ENCODE measurements at places on chromosomes 7 and 10.

- no peak for DNase-seq
Observed at GRCh38 chr10:121559326-121560026, 38.8 kb downstream of the FGFR2 start.

DNA sequence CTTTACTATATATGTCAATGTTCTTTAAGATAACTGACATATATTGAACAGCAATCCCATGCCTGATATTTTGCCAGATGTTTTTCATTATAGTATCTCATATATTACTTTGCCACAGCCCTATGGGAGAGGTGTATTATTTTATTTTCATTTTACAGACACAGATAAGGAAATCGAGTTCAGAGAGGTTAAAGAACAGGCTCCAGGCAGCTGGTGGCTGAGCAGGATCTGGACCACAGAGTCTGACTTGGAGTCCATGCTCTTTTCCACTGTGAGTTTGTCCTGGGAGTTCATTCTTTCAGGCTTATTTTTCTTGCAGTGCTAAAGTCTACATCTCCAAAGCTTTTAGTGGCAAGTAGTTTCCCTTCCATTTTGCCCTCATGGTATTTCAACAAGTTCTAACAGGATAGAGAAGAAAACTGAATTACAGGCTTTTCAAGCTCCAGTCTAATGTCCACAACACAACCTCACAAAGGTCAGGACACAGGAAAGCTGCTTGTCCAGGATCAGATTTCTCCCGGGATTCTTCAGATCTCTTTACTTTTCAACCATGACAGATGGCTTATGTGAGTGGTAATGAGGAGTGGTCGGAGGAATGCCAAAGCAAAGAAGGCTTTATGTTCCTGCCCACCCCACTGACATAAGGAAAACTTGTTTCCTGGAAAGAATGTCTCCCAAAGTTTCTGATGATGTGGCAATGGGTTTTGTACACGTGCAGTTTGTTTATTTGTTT lies 13.1 kb upstream of the SLC35B4 start:
- no peak for DNase-seq

- no peak for DNase-seq
Observed at GRCh38 chr7:103127006-103127405, 21.9 kb downstream of the NAPEPLD start.

- no peak for DNase-seq
Observed at GRCh38 chr10:74842301-74842954, 16.0 kb downstream of the KAT6B start.

GRCh38 chr10:125149036-125149679 lies 11.2 kb downstream of the CTBP2 start:
- DNase-seq, result no peak

GRCh38 chr7:77428777-77429231 lies 12.7 kb upstream of the GSAP start:
- no peak for DNase-seq

DNA sequence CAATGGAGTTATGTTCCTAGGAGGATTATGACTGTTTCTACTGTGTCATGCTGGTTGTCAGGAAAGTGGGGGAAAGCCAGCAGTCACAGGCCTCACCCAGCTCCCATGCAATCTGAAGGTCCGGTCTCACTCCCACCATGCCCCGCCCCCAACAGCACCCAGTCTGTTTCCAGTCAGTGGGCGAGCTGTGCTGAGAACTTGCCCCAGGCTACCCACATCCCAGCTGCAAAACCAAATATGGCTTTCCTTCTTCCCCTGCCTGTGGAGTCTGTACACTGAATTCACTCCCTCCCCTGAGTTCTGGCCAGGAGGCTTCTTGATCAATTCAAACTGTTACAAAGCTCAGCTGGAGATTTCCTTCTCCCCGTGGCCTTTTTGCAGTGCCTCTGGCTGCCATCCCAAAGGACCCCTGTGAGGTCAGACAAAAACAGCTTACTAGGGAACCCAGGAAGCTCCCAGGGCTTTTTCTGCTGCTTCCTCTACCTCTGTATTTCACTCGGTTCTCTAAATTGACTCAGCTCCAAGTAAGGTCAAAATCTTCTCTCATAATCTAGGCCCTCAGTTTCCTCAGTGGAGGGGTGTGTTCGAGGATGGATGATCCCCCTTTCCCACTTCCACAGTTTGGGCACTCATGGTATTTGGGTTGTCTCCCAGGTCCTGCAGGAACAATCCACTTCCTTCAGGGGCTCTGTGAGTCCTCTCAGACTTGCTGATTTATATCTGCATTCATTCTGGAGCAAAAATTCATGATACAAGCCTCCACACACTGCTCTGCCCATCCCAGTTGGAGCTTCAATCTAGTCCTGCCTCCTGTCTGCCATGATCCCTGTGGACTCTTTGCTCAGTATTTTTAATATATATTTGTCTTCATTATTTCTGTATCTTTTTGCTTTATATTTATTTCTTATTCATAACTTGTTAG lies 205.5 kb downstream of the SEMA3D start:
- no peak for DNase-seq

- no peak for DNase-seq
Observed at GRCh38 chr10:100033766-100034418, 24.1 kb upstream of the DNMBP start.

DNA sequence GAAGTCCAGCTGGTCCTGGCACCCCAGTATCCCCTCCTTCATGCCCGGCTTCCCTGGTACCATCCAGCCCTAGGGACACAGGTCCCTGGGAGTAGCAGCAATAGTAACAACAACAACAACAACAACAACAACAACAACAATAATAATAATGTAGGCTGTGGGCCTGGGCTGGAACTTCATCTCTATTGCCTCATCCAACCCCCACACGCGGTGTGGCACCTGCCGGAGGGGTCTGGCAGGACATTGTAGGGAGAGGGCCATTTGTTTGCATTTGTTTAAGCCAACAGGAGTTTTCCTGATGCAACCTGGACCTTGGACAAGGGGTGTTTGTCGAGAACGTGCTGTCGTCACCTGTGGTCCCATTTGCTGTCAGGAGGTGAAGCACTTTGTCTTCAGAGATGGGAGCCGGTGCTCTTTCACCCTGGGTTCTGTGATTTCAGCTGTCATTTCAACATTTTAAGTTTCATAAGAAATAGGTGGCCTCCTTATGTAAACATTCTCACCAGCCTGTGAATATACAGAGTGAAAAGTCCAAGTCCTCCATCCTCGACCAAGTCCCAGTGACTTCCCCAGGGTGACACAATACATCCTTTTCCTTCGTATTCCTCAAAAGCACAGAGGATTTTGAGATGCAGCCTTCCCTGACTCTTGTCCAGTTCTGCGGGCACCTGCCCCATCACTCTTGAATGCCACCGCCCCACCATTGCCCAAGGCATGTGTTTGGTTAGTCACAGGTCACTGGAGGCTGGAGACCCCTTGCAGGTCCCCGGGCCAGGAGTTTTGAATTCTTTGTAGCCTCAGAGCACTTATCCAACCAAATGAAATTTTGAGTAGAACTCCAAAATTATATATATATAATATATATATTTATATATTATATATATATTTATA lies 9.2 kb downstream of the LHPP start:
- no peak for DNase-seq

DNA sequence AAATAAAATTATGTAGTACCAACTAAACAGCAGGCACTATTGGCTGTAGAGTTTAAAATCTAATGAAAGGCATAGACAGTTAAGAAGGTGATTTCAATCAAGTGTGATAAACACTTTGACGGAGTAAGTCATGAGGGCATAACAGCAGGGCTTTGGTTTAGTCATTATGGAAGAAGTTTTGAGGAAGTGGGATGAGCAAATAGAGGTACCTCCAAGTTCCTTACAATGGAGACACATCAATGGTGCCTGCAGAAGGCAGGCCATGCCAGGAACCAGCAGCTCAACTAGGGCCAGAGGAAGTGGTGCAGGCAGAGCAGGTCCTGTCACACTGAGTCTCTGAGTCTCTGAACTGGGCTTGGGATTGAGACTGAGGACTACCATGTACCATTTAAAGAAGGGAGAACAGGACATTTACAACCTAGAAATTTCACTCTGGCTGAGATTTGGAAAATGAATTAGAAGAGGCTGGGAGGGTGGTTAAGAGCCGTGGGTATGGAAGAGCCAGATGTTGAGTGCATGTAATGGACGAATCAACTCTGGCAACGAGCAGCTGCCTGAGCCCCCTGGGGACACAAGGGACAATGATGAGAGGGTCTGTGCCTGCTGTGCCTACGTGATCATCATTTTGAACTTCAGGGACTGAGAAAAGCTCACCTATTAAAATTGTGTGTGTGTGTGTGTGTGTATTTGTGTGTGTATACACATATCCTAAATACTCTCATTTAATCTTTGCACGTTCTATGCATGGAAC lies 208.7 kb upstream of the POM121L12 start:
- DNase-seq, result no peak

DNA sequence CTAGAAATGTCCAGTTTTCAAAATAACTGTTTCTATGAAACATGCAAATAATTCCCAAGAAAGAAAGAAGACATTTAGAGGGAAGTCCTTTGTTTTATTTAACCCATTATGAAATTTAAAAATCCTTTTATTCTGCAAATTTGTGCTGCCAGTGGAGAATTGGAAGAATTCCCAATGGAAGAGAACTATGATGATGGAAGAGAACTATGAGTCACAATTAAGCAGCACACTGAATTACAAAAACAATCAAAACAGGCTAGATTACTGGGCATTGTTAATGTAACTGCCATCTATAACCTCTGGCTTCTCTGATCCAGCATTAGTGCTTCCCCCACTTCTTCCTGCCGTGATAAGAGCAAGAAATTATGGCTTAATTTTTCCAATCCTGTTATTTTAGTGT lies 126.2 kb upstream of the FEZF1 start:
- DNase-seq, result no peak

- DNase-seq, result no peak
Observed at GRCh38 chr7:28641752-28642545, 229.6 kb downstream of the CREB5 start.

- DNase-seq, result peak; percentile 54
Observed at GRCh38 chr10:89217057-89217990, 10.2 kb upstream of the CH25H start.

DNA sequence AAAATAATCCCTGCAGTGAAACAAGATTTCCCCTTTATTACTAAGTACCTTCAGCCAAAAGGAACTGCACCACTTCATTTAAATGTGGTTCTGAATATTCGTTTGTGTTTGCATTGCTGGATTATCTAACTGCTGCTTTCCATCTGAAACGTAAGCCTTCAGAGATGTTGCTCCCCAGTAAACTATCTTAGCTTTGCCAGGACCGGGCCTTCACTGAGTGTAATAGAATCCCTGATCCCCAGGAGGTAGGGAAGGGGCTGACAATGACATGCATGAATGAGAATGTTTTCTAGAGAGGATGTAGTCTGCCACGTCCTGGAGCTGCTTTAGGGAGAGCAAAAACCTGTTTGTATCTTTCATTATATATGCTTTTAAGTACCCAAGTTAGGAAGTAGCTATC lies 19.5 kb upstream of the INSYN2A start:
- DNase-seq, result no peak

GRCh38 chr10:34731885-34732701 lies 83.0 kb downstream of the PARD3 start:
- no peak for DNase-seq

GRCh38 chr7:72538856-72539255 lies 126.7 kb upstream of the CALN1 start:
- no peak for DNase-seq

DNA sequence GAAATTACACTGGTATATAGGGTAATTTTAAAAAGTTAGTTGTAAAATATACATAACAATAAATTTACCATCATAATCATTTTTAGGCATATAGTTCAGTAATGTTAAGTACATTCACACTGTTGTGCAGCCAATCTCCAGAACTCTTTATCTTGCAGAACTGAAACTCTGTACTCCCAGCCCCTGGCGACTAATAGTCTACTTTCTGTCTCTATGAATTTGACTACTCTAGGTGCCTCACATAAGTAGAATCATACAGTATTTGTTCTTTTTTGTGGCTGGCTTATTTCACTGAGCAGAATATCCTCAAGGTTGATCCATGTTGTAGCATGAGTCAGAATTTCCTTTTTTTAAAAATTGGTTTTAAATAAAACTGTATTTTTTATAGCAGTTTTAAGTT lies 41.4 kb downstream of the NRF1 start:
- DNase-seq, result no peak

DNA sequence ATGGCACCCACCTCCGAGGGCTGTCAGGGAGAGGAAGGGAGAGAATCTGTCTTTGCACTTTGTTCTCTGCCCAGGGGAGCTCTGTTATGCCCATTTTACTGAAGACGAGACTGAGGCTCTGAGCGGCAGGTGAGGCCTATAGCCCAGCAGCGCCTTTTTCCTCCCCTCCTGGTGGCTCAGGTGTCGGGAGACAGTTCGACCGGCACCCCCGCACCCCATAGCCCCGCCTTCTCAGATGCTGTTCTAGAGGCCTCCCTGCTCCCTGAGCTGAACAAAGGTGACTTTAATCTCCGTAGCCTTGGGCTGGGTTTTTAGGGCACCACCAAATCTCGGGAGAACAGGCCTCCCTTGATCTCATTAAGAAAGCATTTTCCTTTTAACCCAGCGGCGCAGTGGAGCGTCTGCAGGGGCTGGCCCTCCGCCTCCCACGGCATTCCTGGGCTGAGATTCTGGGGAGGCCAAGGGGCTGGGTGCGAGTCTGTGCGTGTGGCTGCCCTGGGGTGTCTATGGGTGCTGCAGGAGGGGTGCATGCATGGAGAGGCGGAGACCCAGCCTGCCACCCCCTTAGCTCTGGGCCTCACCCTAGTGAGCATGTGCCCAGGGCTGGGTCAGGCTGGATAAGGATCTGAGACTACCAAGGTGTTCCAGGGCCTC lies 3.3 kb downstream of the LFNG start:
- no peak for DNase-seq
